ENCODE measurements at places on chromosomes 6 and 20. TPM values are rescaled to one million over a fixed set of nuclear protein-coding genes. Genes with fewer than 3 reads are reported as not detected.
A peak's percentile ranks its signal among the peaks of the same experiment; 100 is the strongest.

The RFX6 gene
- not detected for total RNA-seq

The WFDC5 gene
- total RNA-seq: not detected

The C20orf141 gene
- total RNA-seq: not detected

The KCNK16 gene
- not detected for total RNA-seq

The PRSS16 gene
- not detected for total RNA-seq

The TMEM151B gene
- total RNA-seq: under 0.01 TPM

The SLC17A2 gene
- total RNA-seq: not detected

The OR2B3 gene
- not detected for total RNA-seq

The LY6G6D gene
- not detected for total RNA-seq

The SCRT2 gene
- total RNA-seq: not detected

The SAMD5 gene
- total RNA-seq: 4.0 TPM

The SLC4A11 gene
- 0.51 TPM for total RNA-seq

The RRBP1 gene
- total RNA-seq: 233 TPM

DNA sequence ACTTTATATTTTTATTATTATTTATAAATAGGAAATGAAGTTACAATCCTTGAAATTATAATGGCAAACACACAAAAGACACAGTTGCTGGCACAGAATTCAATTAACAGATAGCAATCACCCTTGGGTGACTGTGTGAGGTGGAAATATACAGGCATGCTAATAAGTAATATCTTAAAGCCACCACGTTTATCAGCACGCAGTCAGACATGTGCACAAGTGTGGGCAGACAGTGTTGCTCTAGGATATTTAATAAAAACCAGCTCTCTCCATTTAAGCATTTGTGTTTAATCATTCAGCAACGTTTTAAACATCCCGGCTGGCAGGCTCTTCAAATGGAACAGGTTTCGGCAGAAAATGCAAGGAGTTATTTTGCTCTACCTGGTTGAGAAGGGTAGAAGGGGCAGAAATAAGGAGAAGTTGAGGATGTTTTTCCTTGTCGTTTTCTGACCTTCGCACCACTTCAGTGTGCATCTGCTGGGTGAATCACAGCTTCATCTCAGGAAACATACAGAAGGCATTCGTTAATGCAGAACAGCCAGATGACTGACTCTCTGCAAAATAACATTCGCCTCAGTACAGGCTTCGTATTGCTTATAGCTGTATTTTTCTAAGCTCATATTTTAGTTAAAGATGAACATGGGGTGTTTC is 585.1 kb downstream of the QKI start:
- no peaks in the 10 kb centered on the region for H3K27me3 ChIP-seq
- H3K27ac ChIP-seq: no peak overlapping the region
- no peak for DNase-seq
- no peaks in the 10 kb centered on the region for H3K36me3 ChIP-seq

- H3K27me3 ChIP-seq: no peaks in the 10 kb centered on the region
- peak; percentile 14 for DNase-seq
- H3K36me3 ChIP-seq: no peaks in the 10 kb centered on the region
- H3K4me3 ChIP-seq: no peak overlapping the region
Observed at GRCh38 chr6:74851596-74851995, 354.3 kb downstream of the COL12A1 start.

- no peak for DNase-seq
Observed at GRCh38 chr6:44001318-44002066, 125.8 kb downstream of the MRPL14 start.

DNA sequence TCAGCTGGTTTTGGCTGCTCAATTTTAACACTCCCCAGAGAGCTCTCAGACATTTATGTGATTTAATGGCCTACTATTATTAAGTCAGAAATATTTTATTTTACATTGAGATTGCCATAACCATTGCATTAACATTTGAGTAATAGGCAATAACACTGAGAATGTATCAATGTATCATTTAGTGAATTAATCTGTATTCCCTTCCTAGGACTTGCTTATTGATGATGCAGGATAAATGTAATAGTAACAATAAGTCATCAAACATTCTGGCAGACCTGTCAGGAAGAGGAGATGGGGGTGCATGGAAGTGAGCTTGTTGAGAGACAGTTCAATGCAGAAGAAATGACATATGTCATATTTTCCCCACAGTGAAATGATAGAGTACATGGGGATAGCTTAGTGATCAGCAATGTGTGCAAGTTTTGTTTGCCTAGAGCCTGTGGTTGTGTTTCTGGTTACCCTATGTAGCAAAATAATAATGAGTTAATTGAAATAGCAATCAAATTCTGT is 458.9 kb downstream of the EYS start:
- H3K27ac ChIP-seq: no peak overlapping the region
- no peaks in the 10 kb centered on the region for H3K4me1 ChIP-seq
- no peak overlapping the region for H3K4me3 ChIP-seq
- no peaks in the 10 kb centered on the region for H3K27me3 ChIP-seq
- DNase-seq: no peak

DNA sequence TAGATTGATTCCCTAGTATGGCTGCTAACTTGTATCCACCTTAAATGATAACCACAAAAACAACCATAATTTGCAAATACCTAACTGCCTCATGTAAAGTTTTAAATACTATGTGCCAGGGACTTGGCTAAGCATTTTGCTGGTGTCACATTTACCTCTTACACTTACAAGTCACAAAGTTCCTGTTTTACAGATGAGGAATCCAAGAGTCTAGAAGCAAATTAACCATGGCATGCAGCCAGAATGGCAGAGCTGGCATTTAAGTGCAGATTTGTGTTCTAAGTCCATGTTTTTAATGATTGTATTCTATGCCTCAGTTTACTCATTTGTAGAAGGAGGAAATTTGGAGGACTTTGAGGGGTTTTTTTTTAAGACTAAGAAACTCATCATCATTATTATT is 696.7 kb downstream of the PTPRT start:
- H3K36me3 ChIP-seq: no peaks in the 10 kb centered on the region
- H3K27me3 ChIP-seq: no peaks in the 10 kb centered on the region

- H3K36me3 ChIP-seq: no peaks in the 10 kb centered on the region
- H3K27ac ChIP-seq: no peak overlapping the region
- H3K27me3 ChIP-seq: no peaks in the 10 kb centered on the region
- no peak for DNase-seq
- peaks cover 3% of the 10 kb centered on the region for H3K4me1 ChIP-seq
Observed at GRCh38 chr20:6558341-6558740, 209.1 kb upstream of the BMP2 start.

GRCh38 chr6:87074101-87074621 is 20.7 kb downstream of the CGA start:
- no peaks in the 10 kb centered on the region for H3K36me3 ChIP-seq
- DNase-seq: no peak
- no peaks in the 10 kb centered on the region for H3K27me3 ChIP-seq

- no peaks in the 10 kb centered on the region for H3K4me1 ChIP-seq
- H3K27me3 ChIP-seq: no peaks in the 10 kb centered on the region
- no peak overlapping the region for H3K4me3 ChIP-seq
- no peaks in the 10 kb centered on the region for H3K36me3 ChIP-seq
- no peak overlapping the region for H3K27ac ChIP-seq
Observed at GRCh38 chr6:134539865-134540323, 222.0 kb upstream of the SGK1 start.

- H3K27me3 ChIP-seq: no peaks in the 10 kb centered on the region
- peaks cover 10% of the 10 kb centered on the region for H3K4me1 ChIP-seq
- DNase-seq: no peak
- no peaks in the 10 kb centered on the region for H3K36me3 ChIP-seq
Observed at GRCh38 chr6:146857980-146858347, 259.2 kb downstream of the ADGB start.

- no peak overlapping the region for H3K27ac ChIP-seq
- no peak for DNase-seq
- H3K4me1 ChIP-seq: no peaks in the 10 kb centered on the region
- H3K36me3 ChIP-seq: no peaks in the 10 kb centered on the region
Observed at GRCh38 chr6:117585647-117586046, 16.7 kb downstream of the GOPC start.

DNA sequence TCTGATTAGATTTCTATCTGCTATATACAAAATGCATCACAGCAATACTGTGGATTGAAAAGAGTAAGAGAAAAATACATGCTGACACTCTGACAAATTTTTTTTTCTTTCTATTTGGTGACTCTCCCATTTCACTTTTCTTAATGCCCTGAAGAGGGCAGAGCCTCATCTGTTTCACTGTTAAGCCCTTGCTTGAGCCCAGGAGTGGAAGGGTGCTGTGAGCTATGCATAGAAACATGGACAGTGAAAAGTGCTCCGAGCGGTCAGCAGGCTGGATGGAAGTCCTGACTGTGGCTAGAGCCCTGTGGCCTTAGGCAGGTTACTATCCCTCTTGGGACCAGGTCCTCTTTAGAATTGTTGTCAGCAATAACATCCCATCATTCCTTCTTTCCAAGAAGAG is 17.4 kb upstream of the CSE1L start:
- no peaks in the 10 kb centered on the region for H3K27me3 ChIP-seq
- DNase-seq: peak; percentile 11
- no peak overlapping the region for H3K4me3 ChIP-seq
- no peaks in the 10 kb centered on the region for H3K4me1 ChIP-seq
- H3K27ac ChIP-seq: no peak overlapping the region

DNA sequence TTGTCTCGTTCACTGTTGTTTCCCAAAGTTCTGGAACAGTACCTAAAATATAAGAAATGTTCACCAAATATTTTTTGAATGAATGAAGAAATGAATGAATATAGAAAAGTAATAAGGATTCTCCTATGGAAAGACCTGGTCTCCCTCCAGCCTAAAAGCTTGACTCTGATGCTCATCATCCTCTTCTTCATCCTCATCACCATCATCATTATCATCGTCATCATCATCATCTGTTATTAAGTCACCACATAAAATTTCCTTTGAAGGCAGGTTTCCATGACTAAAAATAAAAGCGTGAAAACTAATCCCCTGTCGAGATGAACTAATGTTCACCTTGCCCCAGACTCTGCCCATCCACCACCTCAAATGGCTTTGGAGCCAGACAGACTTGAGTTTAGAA is 216.9 kb upstream of the PRND start:
- H3K4me1 ChIP-seq: peaks cover 9% of the 10 kb centered on the region
- H3K27ac ChIP-seq: no peak overlapping the region
- DNase-seq: no peak
- H3K36me3 ChIP-seq: no peaks in the 10 kb centered on the region
- H3K27me3 ChIP-seq: no peaks in the 10 kb centered on the region

- peaks cover 6% of the 10 kb centered on the region for H3K27me3 ChIP-seq
- DNase-seq: no peak
- H3K4me1 ChIP-seq: no peaks in the 10 kb centered on the region
- H3K4me3 ChIP-seq: no peak overlapping the region
- H3K36me3 ChIP-seq: no peaks in the 10 kb centered on the region
- H3K27ac ChIP-seq: no peak overlapping the region
Observed at GRCh38 chr6:89564752-89565427, 73.7 kb downstream of the LYRM2 start.

DNA sequence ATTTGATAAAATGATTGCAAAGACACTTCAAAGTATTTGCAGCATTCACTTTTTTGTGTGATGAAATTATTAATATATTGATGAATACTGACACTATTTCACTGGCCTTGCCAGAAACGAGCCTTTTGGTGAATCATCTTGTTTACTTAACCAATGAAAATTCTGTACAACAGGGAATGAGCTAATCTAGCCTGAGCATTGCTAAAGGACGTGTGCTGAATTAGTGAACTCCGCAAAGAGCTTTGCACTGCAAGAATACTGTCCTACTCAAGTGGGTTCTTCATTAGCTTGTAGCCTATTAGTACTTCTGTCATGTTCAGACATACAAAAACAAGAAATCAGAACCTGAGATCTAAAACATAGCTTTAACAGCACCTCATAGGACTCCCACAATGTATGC is 172.0 kb upstream of the NRSN1 start:
- no peak overlapping the region for H3K27ac ChIP-seq
- H3K36me3 ChIP-seq: no peaks in the 10 kb centered on the region

- H3K4me1 ChIP-seq: no peaks in the 10 kb centered on the region
- no peaks in the 10 kb centered on the region for H3K27me3 ChIP-seq
- H3K4me3 ChIP-seq: no peak overlapping the region
- DNase-seq: no peak
- no peaks in the 10 kb centered on the region for H3K36me3 ChIP-seq
Observed at GRCh38 chr6:121764493-121764892, 329.0 kb downstream of the GJA1 start.

DNA sequence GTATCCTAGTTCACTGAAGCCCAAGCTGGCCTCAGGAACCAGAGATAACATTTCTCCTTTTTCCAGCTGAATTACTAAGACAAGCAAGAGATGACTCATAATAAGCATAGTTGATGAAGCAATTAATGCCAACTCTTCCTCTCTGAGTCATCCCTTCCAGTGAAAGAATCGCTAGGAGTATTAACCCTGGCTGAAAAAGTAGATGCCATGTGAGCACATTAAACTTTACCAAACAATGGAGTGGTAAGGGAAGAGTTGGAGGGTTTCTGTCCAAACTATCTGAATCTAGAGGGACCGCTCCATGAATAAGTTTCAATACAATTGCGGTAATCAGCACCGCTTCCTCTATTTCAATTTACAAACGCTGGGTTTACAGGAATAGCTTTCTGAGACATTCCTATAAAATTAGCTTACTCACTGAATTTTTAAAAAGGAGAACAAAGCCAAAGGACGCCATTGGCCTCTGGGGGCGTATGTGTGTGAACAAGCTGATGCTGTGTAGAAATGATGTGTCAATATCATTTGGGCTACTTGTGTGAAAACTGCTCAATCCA is 48.3 kb downstream of the ATXN1 start:
- H3K27ac ChIP-seq: peak overlapping the region; percentile 58
- H3K4me1 ChIP-seq: peaks cover 9% of the 10 kb centered on the region
- H3K4me3 ChIP-seq: no peak overlapping the region
- peak; percentile 94 for DNase-seq
- H3K27me3 ChIP-seq: no peaks in the 10 kb centered on the region

DNA sequence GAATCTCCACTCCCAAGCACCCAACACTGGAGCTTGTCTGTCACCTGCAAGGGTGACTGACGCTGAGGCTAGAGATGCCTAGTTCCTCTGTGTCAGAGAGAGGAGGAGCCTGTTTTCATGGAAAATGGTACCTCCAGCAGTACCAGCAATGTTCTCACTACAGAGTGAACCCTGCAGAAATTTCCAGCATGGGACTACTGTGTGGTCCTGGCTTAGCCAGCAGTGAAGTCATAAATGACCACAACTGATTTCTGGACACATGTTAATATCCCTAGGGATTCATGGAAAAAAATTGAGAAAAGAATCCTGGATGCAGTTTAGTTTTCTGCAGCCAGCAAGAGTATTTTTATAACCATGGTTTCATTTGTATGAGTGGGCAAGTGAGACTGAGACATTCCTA is 468.1 kb downstream of the CD83 start:
- H3K36me3 ChIP-seq: no peaks in the 10 kb centered on the region
- H3K27ac ChIP-seq: no peak overlapping the region
- no peaks in the 10 kb centered on the region for H3K4me1 ChIP-seq
- no peaks in the 10 kb centered on the region for H3K27me3 ChIP-seq
- DNase-seq: no peak

DNA sequence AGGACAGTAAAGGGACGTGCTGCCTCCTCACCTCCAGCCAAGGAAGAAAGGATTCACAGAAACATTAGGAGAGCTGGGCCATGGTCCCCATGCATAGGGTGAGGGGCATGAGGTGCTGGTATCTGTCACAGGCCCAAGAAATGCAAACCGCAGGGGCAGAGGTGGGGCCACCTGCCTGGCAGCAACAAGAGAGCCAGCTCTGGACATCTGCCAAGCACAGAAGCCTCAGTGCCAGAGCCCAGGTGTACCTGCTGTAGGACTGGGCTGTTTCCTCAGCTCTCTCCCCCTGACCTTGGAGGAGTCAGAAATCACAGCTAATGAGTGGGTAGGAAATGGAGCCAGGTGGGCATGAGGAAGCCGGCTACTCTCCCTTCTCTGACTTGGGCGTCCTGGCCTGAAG is 45.3 kb downstream of the SLC2A12 start:
- no peaks in the 10 kb centered on the region for H3K27me3 ChIP-seq
- DNase-seq: no peak
- H3K4me3 ChIP-seq: no peak overlapping the region

GRCh38 chr20:52275181-52275691 is 83.7 kb upstream of the ZFP64 start:
- peak; percentile 76 for DNase-seq
- no peaks in the 10 kb centered on the region for H3K27me3 ChIP-seq
- no peaks in the 10 kb centered on the region for H3K36me3 ChIP-seq
- H3K27ac ChIP-seq: no peak overlapping the region
- no peak overlapping the region for H3K4me3 ChIP-seq

Data from fibroblast of lung (primary cell).